DMS 273 treated with DMSO at 0.1 percent for 48 hours (cell line): ENCODE measurements at places on chromosomes 16 and 17.

DNA sequence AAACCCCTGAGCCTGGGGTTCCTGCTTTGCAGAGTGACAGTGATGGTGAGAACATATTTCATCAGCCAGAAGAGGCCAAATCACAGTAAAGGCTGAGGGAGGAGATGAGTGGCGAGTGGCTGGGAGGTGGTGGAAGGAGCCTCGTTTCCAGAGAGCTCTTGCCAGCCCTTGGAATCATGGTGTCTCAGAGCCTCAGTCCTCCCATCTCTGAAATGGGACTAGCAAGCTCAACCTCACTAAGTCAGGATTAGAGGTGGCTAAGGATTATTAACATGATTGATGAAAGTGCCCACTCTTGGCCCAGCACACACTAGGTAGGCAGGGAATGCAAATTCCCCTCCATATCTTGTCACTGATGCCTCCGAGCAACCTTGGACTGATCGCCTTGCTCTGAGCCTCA, 43.0 kb downstream of the IL4R start:
- DNase-seq: no peak

- no peak for DNase-seq
Measured at GRCh38 chr16:15033309-15033707, 22.6 kb downstream of the NTAN1 start.

DNA sequence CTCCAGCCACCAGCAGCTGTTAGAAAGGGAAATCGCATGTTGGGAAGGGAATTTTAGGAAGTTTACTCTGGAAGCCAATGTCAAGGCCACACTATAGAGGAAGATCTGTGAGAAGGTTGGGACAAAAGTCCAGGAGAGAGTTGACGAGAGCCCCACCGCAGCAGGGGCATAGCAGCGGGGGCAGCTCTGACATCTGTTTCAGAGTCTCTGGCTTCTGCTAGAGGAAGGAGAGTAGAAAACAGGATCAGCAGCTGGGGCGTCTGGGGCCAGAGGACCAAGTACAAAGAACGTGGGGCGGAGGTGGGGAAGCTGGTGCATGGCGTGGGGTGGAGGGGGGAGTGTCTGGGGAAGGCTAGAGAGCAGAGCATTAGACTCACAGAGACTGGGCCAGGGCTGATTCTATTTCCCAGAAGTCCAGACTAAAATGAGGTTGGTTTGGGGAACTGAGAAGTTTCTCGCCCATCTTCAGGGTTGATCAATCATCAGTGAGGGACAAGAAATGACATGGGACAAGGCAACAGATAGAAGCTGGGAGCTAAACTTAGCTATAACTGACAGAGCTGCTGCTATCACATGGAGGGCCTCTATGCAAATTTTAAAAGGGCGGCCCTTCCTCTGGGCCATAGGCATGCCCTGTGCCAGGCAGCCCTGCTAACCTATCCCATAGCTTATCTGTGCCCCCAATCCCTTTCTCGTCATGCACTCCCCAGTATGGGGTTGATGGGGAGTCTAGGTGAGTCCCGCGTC, 1.2 kb downstream of the RABEP2 start:
- no peak for DNase-seq

DNA sequence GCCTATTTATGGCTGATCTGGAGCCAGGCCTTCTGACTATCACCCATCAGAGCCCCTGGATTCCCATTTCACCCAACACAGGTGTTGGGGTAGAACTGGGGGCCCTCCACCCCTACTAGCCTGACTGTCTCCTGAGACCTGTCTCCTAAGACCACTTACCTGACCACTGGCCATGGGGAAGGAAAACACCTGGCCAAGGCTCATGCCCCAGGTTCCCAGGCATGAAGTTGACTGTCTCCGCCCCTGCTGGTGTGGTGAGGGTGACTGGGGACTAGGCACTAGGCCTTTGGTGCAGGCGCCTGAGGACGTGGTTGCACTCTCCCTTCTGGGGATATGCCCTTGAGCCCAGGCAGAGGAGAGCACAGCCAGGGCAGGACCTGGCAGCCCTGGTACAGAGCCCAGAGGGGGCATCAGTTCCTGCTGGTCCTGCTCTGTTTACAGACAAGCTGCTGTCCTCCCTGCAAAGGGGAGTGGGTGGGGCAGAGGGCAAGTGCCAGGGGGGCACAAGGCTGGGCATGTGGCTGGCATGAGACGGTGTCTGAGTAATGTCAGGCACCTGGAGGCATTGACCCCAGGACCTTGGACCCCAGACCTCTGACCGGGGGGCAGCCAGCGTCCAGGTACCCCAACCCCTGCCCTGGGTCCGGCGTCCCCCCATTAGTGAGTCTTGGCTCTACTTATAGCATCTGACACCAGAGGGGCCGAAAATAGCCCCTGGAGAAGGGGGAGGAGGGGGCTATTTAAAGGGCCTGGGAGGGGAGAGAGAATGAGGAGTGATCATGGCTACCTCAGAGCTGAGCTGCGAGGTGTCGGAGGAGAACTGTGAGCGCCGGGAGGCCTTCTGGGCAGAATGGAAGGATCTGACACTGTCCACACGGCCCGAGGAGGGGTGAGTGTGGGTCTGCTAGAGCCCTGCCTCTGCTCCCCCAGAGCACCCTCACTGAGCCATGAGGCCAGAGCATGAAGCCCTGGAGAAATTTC, at the start of gene TCAP:
TCAP (plus strand) TSS at position 769 of the 981 bp plus-strand sequence; CDS start at position 780, 11 bp downstream.
- DNase-seq: no peak

- DNase-seq: no peak
Measured at GRCh38 chr17:38441429-38442061, 13.3 kb downstream of the ARHGAP23 start.

- DNase-seq: no peak
Measured at GRCh38 chr17:5121186-5121841, 5.5 kb downstream of the USP6 start.

GRCh38 chr16:88839745-88840599, 16.8 kb downstream of the GALNS start:
- no peak for DNase-seq

GRCh38 chr16:86975445-86975844, 341.7 kb downstream of the C16orf95 start:
- no peak for DNase-seq
